Liver (tissue), 10 donors: ENCODE measurements at places on chromosomes 7 and 10.

- DNase-seq = peak; percentile 13
Observed at GRCh38 chr10:6002809-6003510, 25.6 kb upstream of the IL15RA start.

GRCh38 chr10:79416578-79417255, 28.7 kb downstream of the ZCCHC24 start:
- no peak for DNase-seq

GRCh38 chr10:122441961-122442360, 12.5 kb upstream of the ARMS2 start:
- no peak for DNase-seq

GRCh38 chr7:71015252-71015900, 116.6 kb upstream of the GALNT17 start:
- DNase-seq = no peak

GRCh38 chr10:30559180-30559579, 70.4 kb downstream of the LYZL2 start:
- no peak for DNase-seq

- no peak for DNase-seq
Observed at GRCh38 chr7:98641646-98642500, 24.8 kb downstream of the NPTX2 start.

DNA sequence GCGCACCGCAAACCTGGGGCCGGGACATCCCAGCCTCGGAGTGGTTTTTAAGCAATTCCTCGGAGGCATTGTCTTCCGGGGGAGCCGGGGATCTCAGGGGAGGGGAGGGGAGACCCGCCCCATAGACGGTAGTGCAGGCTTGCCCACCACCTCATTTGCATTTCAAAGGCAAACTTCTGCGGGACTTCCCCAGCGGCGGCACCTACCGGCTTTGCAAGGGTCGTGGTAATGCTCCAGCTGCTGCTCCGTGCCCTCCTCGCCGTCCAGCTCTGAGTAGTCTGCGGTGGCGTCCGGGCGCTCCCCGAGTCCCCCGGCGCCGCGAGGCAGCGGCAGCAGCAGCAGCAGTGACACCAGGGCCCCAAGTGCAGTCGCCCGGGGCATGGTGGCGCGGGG, 425 bp downstream of the TLL2 start:
- no peak for DNase-seq

DNA sequence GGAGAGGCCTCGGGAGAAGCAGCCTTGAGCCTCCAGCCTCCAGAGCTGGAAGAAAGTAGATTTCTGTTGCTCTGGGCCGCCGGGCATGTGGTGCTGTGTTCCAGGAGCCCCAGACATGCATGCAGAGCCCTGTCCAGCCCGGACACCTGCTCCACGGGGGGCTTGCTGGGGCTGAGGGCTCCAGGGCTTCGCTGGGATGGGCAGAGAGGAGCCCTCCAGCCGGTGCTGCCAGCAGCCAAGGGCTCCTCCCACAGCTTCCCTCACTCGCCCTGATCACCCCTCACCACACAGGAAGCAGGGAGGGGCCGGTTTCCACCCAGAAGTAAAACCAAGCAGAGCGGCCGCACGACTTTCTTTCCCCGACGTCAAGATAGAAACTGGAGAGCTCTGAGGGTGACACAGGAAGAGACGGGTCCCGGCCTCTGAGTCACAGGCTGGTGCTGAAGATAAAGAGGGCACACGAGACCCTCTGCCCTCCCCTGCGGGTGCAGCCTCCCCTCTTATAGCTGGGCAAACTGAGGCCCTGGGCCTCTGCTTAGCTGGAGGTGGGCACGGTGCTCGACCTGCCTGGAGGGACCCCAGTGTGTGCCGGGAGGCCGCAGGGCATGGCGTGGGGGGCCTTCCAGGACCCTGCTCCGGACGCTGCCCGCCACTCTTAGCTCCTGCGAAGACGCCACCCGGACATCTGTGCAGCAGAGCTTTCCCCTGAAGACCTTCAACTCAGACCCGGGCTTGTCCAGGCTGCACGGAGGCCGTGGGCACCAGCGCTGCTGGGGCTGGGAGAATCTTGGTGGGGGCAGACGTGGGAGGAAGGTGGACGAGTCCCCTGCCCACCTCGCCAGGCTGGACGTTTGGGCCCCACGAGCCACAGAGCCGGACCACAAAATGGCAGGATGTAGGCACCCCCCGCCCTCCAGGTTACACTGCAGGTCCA, 31.1 kb downstream of the ADAP1 start:
- DNase-seq = no peak

- DNase-seq = no peak
Observed at GRCh38 chr10:75470901-75471300, 39.5 kb downstream of the LRMDA start.

GRCh38 chr10:25451401-25451800, 276.6 kb downstream of the GPR158 start:
- no peak for DNase-seq

DNA sequence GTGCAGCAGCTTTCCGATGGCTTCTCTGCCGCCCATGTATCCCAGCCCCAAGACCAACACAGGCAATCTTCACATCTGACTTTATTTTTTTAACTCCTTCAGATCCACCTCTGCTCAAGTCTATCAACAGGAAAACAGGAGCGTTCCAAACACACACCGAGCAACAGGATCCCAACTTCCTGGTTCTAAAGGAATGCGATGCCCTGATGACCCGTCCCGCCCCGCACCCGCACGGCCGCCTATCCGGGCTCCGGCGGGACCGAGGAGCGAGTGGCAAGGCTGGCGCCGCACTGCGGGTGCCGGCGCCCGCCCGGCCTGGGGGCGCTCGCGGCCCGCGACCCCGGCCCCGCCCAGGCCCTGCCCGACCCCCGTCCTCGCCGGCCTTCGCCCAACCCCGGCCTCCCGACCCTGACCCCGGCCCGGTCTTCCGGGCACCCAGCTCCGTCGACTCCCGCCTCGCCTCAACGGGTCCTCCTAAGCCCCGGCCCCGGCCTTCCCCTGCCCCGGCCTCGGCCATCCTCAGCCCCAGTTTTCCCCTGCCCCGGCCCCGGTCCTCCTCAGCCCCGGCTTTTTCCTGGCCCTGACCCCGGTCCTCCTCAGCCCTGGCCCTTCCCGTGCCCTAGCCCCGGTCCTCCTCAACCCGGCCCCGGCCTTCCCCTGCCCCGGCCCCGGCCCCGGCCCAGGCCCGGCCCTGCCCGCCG, 730 bp downstream of the LARP4B start:
- peak; percentile 53 for DNase-seq

GRCh38 chr7:28613262-28613661, 200.9 kb downstream of the CREB5 start:
- DNase-seq = no peak

DNA sequence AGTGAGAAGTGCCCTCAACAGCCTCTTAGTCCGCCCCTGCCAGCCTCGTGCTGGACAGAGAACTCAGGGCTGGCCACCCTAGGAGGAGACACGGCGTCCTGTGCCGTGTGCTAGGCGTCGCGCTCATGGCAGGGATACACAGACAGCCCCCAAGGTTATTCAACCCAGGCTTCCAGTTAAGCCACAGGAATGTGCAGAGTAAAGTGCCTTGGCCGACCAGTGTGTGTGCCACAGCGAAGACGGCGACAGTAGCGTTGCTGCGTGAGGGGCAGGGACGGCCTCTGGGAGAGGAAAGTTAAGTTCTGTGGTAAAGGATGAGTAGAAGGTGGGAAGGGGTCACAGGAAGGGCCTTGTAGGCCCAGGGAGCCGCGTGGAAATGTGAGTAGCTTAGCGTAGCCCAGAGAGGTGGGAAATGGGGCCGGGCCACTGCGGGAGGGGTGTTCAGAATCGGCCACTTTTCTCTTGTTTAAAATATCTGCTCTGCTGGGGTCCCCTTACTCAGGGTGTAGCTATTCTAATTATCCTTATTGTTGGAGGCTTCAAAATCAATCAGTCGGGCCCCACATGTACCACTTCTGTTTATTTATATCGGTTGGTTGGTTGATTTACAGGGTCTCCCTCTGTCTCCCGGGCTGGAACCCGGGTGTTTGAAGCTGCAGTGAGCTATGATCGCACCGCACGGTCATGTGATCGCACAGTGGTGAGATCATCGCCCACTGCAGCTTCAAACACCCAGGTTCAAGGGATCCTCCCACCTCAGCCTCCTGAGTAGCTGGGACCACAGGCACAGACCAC, 24.5 kb downstream of the TMEM120A start:
- DNase-seq = no peak

- no peak for DNase-seq
Observed at GRCh38 chr10:49379596-49380410, 16.1 kb downstream of the DRGX start.

DNA sequence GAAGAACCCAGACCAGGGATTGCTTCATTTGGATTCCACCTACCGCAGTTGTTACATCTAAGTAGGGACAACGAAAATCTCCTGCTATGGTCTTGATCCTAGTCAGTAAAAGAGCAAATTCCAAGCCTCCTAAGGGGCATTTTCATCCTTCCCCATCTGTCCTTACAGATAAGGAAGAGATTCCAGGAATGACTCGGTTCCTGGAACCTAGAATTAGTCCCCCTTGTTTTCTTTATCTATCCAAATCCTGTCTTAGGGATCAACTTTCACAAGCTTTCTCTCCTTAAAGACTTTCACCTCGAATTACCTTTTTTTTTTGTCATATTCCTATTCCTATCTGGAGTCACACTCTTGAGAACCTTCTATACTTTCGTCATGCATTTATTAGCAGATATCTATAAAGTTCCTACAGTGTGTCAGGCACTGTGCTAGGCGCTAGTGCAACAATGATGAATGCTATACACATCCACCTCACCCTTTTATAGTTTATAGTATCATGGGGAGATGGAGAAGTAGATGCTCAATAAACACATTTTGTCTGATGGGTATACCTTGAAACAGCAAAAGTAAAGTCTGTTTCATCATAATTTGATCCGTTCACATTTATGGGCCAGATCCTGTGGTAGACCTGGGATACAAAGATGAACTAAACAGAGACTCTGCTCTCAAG, 39.2 kb downstream of the LAMB4 start:
- DNase-seq = no peak

DNA sequence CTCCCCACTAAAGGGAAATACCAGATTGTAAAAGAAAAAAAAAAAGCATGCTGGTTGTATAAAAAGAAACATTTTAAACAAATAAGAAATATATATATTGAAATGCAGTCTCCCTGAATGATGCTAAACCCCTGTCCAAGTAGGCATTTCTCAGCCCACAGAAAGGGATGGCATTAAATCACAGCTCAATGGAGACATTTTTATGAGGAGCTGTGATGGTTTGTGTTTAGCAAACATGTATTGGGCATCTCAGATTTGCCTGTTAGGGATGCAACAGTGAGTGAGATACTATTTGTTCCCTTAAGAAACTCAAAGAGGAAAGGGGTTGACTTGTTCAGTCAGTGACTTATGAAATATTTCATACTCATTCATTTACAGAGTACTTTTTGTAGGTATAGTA, 51.5 kb downstream of the KAT6B start:
- DNase-seq = no peak

DNA sequence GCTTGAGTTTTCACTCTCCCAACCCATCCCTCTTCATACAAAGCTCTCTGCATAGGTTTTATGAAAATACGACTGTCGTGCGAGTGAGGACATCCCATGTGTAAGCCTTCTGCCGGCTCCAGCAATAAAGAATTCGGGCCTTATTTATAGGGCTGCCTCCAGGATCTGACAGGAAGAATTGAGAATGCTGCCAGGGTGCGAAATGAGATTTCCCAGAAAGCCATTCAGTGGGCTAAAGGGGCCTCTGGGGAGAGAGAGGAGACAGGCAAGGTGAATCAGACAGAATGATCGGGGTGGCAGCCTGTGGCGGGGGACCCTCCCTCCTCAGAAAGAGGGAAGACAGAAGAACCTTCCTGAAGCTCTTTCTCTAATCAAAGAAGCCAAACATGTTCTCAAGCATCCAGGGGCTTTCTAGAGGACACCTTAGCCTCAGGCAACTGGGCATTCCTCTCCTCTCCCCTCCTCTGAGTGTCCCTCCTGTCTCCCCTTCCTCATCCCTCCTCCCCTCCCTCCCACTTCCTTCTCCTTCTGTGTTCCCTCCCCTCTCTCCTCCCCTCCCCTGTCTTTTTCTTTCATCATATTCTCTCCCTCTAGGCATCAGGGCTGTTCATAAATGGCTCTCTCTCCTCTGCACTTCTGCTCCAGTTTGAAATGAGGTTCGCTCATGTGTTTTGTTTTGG, 410.9 kb downstream of the TYW1 start:
- no peak for DNase-seq

DNA sequence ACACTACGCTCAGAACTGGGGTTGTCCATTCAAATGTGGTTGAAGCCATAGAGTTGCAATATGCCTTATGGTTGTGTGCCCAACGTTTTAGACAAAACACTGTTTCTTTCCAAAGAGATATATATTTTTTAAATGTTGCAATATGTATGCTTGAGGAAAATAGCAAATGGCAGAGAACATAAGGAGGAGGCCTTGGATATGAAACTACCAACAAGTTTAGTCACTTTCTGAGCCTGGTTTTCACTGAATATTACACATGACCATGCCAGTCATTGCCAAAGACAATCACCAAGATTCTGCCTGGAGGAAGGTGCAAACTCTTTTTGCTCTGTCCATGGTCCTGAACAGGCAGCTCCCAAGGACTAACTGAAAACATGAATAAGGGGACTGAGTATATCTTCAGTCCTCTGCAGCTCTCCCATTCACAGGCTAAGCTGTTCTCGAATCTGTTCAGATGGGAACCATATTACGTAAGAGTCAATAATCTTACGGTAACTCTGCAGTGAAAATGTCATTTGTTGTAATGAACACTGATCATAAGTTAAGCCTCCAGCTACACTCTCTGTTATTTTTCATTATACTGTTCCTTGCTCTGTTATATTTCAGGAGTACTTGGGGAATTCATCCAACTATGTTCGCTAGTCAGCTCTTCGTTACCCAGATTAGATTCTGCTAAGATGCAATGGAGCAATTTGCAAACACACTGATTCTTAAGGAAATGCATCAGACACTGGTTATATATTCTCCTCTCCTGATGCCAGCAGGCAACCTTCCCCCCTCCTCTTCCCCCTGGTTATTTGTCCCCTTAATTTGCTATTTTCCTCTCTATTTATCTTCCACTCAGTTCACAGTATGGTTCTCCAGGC, 90.7 kb upstream of the C1QL3 start:
- DNase-seq = no peak

- DNase-seq = no peak
Observed at GRCh38 chr7:118311121-118311836, 86.8 kb downstream of the ANKRD7 start.

- DNase-seq = no peak
Observed at GRCh38 chr7:116177009-116177408, 33.3 kb upstream of the TES start.

- no peak for DNase-seq
Observed at GRCh38 chr7:105849122-105849855, 27.1 kb downstream of the ATXN7L1 start.

DNA sequence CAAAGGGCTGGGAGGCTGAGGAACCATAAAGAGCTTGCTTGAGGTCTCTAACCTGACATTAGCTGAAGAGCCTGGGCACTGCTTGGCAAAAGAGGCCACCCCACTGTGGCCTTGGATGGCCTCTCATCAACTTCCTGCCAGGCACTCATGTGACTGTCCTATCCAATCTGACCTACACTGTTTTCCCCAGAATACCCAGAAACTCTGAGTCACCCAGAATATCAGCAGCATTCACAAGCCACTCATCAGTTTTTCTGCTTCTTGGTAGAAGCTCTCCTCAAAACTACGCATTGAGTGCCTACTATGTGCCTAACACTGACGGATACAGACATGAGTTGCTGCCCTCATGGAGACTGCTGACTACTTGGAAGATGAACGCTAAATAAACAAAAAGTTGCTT, 4.1 kb upstream of the NT5C2 start:
- no peak for DNase-seq
